ENCODE measurements at places on chromosomes 2 and 18. TPM values are rescaled to one million over a fixed set of nuclear protein-coding genes. Genes with fewer than 3 reads are reported as not detected.
A peak's percentile ranks its signal among the peaks of the same experiment; 100 is the strongest.

- DNase-seq: peak; percentile 50
Observed at GRCh38 chr2:88815697-88816096, 124.2 kb downstream of the RPIA start.

DNA sequence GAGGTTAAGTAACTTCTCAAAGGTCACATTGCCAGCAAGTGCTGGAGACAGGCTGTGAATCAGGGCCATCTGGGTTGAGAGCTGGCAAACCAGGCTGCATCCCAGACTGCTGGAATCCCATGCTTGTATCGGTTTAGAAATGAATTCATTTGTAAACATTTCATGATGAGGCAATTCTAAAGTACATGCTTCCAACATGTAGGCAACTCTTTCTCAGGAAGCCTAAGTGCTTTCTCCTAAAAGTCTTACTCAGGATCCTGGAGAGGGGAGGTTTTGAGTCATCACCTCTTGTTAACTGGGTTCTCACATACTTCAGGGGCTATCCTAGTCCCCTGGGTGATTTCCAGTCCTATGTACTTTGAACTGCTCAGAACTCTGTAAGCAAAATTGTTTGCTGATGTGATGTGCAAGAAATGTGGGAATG, 416.5 kb downstream of the MEIS1 start:
- no peak for DNase-seq

DNA sequence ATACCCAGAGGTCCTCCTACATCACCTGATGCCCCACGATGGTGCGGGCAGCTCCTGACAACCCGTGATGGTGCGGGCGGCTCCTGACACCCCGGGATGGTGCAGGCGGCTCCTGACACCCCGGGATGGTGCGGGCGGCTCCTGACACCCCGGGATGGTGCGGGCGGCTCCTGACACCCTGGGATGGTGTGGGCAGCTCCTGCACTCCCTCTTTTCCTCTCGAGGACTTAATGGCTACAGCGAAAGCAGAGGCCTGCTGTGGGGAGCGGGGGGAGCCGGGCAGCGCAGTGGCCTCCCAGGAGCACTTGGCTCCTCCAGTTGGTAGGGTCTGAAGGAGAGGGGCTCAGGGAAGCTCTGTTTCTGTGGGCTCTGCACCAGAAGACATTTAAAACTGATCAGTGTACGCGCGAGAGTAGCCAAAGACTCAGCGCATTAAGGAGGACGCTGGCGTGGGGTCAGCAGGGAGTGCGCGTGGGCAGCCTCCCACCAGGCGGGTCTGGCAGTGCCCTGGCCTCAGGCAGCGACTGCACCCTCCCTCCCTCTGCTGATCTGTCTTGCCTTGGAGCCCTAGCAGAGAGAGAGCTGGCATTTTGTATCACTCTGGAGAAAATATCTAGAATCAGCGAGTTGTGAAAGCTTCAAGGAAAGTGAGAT, 464.5 kb upstream of the MYT1L start:
- DNase-seq: no peak

- no peak for DNase-seq
Observed at GRCh38 chr2:159873258-159873657, 75.2 kb upstream of the CD302 start.

DNA sequence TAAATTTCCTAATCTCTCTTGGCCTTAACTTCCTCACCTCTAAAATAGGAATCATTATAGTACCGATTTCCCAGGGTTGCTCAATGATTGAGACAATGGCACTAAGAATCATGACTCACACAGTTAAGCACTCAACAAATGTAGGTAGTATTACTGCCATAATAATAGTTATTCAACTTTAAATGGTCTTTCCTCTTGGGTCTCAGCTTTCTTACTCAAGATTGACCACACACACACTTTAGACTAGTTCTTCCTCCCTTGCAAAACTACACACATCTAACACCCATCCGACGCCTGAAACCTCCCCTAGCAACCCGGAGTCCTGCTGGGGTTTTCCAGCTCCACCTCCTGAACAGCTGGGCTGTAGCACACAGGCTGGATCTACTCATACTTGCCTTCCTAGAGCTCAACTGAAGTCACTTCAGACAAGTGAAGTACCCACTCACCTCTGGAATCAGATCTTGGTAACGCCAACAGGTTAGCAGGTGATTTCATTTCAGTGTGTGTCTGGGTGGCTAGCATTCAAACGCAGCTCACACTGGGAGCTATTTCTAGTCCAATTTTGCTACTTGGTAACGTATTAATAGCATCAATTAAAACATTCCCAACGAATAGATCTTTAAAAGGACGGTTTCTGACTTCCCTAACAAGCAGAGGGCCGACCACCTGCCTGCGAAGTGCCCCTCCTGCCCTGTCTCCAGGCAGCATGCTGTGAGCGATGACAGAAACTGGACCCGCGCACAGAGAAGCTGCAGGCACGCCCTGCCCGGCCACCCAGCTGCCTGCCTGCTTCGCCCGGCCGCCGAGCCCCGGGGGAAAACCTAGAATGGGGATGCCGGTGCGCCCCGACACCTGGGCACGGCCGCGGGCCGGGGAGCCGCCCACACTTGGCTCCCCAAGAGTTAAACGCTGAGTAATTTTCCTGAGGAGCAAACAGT, 1.1 kb downstream of the UXS1 start:
- no peak for DNase-seq

GRCh38 chr2:64325852-64326577, 127.9 kb upstream of the LGALSL start:
- DNase-seq: no peak

DNA sequence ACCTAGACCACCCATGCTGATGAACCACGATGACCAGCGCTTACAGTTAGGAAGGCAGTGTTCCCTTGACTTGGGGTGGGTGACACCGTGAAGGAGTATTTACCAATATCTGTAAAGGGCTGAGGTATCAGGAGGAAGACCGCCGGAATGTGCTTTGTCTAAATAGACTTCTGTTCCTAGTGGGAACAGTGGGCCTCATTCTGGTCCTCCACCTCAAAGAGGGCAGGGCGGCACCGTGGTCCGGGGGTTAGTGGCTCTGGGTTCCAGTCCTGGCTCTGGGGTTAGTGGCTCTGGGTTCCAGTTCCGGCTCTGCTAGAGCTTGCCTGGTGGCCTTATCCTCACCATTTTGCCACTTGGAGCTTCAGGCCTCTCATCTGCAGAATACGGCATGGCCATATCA, 91.6 kb upstream of the SMAD2 start:
- peak; percentile 67 for DNase-seq

The CD8A gene
- 1.9 TPM for total RNA-seq

The SH2D6 gene
- not detected for total RNA-seq

The OR6B2 gene
- total RNA-seq: not detected

DNA sequence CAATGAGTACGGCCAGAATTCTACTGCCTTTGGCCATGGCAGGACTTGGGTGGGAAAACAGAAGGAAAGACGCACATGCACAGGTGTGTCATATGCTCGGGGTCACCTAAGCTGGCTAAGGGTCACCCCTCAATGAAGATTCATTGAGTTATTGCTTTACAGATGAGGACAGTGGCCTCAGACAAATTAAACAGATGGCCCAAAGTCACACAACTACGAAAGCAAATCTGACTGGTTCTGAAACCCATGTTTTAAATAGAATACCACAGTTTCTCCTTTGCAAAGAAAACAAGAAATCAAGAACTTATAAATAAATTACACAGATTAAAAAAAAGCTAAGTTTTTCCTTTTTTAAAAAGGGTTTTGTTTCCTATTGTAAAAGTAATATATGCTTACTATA, 70.5 kb downstream of the ID2 start:
- DNase-seq: no peak

GRCh38 chr2:70388813-70389212, 86.9 kb upstream of the FAM136A start:
- DNase-seq: no peak

The POTEJ gene
- total RNA-seq: not detected

GRCh38 chr2:59961746-59962145, 591.7 kb downstream of the BCL11A start:
- DNase-seq: no peak

DNA sequence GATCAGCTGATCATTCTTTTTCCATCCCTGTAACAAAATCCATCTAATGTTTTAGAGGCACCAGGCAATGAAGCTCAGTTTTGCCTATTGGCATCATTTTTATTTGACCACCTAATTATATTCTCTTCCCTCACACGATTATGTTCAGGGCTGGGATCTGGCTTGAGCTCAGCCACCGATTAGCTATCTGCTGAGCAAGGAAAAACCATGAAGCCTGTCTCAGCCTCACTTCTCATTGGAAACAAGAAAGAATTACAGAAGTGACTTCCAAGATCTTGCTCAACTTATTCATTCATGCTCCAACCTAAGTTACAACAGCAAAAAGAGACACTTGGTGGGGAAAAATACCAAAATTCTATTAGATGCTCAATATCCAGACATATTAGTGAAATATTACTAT, 139.0 kb upstream of the SH3BP4 start:
- DNase-seq: no peak

The UGT1A8 gene
- not detected for total RNA-seq

The LRRC30 gene
- not detected for total RNA-seq

DNA sequence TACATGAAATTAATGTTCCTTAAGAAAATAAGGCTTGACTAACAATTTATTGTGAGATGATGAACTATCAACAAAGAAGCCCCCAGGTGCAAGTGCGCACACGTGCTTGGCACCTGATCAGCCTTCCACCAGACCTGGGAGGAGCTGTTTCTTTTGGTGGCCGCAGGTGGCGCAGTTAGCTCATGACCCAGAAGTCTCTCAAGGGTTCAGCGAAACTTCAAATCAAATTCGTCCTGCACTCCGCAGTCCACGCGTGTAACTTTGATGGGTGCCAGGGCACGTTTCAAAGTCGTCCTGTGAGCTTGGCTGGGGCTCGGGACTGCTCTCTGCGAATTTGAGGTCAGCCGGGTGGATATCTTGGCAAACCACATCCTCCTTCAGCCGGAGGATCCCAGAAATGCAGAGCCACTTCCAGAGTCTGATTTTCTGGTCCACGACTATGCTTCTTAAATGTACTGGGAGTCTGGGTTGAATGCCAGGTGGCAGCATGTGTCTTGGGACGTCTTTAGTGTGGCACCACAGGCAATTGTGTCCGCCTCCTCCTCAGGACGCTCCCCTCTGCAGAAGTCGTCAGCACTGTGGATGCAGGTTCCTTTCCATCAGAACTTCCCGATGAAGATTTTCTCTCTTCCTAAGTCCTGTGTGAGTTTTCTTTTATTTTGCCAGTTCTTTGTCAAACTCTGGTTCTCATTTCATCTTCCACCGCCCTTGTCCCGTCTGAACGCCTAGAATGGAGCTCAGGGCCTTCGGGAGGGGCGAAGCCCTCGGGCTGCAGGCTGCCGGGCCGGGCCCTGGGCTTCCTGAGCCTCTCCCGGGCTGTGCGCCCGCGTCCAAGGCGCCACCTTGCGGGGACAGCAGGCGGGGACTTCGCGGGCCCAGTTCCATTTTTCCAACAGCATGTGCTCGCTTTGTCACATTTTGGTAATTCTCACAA, 61.3 kb upstream of the RAPGEF4 start:
- peak; percentile 90 for DNase-seq

DNA sequence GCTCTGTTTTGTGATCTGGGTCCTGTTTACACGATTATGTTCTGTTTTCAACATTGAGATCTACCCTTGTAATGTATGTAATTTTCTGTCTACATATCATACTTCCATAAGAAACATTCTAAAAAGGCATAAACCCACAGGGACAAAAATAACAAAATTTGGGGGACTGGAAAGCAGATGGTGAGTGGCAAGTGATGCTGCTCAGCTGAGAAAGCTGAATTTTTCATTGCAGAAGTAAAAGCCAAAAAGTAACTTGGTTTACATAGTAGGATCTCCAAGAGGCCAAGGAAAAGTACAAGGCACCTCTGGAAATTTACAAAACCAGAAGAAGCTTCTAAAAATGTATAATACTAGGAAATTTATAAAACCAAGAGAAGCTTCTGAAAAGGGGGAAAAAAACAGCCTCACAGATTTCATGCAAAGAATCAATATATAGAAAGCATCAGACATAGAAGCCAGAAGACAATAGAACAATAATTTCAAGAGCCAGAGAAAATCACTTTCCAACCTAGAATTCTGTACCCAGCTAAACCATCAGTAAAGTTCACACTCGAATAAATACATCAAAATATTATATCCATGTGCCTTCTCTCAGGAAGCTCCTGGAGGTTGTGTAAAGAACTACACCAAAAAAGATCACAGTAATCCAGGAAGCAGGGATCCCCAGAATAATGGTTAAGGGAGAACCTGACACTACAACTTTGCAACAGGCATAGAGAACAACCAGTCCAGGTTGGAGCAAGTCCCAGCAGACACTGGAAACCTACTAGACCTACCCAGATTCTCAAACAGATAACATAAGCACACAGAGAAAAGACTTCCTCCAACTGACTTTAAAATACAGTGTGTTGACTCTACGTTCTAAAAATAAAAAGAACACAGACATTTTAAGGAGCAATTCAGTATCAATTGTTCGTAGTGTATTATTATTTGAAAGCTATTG, 401.7 kb upstream of the HS6ST1 start:
- DNase-seq: no peak

GRCh38 chr2:143152637-143153036, 23.4 kb downstream of the ARHGAP15 start:
- DNase-seq: no peak

- DNase-seq: no peak
Observed at GRCh38 chr2:60331115-60331809, 222.2 kb downstream of the BCL11A start.

The DSG4 gene
- total RNA-seq: not detected

GRCh38 chr18:66150650-66151049, 399.8 kb downstream of the CDH7 start:
- DNase-seq: no peak

DNA sequence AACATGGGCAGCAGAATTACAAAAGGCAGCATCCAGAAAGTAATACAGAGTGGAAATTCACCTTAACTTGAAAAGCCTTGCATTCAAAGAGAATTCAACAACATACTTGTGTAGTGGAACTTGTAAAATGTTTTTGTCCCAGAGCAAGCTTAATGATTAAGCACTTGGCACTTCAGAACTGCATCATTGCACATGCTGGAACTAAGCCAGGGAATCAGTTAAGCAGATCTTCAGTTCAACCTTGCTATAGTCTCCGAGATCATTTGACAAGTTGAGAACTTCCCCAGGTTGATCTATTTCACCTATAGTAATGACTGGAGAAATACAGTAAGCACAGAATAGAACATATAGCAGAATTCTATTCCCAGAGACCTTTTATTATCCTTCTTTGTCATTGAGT, 1337.2 kb upstream of the NXPH2 start:
- DNase-seq: no peak

GRCh38 chr2:25567406-25567805, 106.0 kb downstream of the DTNB start:
- DNase-seq: no peak

DNA sequence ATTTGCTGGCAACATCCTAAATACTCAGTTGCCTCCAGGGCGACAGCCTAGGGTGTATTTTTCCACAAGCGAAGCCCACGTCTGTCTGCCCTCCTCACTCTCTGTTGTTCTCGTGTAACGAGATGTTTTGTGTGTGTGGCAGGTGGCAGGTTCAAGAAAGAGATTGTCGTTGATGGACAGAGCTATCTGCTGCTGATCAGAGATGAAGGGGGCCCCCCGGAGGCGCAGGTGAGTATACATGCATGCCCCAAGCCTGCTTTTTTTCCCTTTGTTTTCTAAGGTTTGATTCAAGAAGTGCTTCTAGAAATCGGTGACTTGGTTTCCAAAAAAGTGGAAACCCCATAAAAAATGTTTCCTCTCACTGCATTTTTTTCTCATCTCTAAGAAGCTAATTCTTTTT, 247.0 kb downstream of the AGAP1 start:
- no peak for DNase-seq

The TMEM178A gene
- total RNA-seq: 0.69 TPM

The LYG2 gene
- total RNA-seq: not detected

All from posterior vena cava (tissue), 2 donors.